ENCODE measurements at places on chromosomes 12 and 14.

- DNase-seq, result peak; percentile 43
These were observed 9.2 kb upstream of the INF2 start for GRCh38 chr14:104680056-104680805.

- DNase-seq, result no peak
These were observed 31.5 kb downstream of the DUSP16 start for GRCh38 chr12:12531194-12531593.

DNA sequence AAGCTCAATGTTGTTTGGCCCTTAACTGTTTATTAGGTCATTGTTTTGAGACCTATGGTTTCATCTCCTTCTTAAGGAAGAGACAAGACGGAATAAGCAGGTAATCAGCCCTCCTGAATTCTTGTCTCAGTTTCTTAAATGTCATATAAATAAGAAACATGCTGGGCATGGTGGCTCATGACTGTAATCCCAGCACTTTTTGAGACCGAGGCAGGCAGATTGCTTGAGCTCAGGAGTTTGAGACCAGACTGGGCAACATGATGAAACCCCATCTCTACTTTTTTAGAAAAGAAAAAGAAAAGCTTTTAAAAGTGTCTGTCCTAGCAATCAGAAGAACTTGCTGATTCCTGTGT lies 5.1 kb downstream of the MTRFR start:
- DNase-seq, result no peak

DNA sequence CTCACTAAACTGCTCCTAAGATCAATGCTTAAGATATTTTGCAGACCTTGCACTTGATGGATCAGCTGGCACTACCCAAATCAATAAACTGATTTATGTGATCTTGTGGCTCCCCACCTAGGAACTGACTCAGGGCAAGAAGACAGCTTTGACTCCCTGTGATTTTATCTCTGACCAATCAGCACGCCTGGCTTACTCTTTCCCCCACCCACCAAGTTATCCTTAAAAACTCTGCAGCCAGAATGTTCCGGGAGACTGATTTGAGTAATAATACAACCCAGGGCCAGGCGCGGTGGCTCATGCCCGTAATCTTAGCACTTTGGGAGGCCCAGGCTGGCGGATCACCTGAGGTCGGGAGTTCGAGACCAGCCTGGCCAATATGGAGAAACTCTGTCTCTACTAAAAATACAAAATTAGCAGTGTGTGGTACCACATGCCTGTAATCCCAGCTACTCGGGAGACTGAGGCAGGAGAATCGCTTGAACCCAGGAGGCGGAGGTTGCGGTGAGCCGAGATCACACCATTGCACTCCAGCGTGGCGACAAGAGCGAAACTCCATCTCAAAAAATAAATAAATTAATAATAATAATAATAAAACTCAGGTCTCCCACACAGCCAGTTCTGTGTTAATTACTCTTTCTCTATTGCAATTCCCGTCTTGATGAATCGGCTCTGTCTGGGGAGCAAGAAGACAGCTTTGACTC lies 12.0 kb downstream of the MORN3 start:
- no peak for DNase-seq

GRCh38 chr12:122318607-122319605 lies 52.6 kb upstream of the VPS33A start:
- DNase-seq, result peak; percentile 7

DNA sequence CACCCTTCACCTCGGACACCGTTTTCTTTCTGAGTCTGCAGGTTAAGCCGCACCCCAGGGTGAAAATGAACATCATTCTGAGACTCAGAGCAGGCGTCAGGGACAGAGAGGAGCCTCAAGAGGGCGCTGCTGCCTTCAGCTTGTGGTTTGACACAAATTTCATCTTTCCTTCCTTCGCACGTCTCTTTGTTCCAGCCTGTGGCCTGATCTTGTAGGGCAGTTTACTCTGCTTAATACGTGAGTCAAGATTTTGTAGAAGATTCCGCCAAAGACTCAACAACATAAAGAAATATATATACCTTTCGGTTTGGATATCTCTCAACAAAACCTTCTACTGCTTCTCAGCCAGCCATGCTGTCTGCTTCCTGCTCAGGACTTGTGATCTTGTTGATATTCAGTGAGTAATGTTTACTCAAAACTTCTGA lies 329.3 kb upstream of the OR4E1 start:
- peak; percentile 21 for DNase-seq

Measured in muscle of back (tissue), 13 donors.